Stimulated activated CD4-positive, alpha-beta T cell treated with anti-CD3 and anti-CD28 coated beads, Interleukin-12 subunit alpha, Interleukin-12 subunit beta, amount 100 ng/mL, for 48 hours (primary cell): ENCODE measurements at places on chromosomes 6 and 20.

DNA sequence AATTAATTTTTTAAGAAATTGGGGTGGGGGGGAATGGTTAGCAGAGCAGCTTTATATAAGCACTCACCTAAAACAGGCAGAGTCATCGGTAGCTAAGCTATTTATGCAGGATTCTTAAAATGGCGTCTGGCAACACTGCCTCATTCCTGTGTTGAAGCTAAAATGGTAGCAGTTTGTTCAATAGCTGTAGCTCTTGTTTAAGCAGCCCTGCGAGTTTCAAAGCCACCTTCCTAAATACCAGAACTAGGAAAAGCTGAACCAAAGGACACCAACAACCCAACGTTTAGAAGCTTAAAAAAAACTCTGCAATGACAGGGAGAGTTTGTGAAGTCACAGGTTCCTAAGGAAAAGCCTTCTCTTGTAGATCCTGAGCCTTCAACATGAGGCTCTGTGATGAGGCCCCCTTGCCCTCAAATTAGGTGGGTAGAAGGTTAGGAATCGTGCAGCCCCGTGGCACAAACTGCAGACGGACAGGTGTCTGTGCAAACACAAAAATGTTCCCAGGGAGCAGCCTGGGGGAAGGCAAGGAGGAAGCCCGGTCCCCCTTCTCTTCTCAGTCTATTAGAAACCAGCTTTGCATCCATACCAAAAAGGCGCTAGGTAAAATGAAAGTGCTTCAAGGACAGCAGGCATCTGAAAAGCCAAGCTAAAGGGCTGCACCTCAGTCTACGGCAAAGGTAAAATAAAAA is 4.7 kb downstream of the ZMYND8 start:
- DNase-seq = no peak

- DNase-seq = no peak
Observed at GRCh38 chr6:116371120-116371917, 572 bp downstream of the DSE start.

DNA sequence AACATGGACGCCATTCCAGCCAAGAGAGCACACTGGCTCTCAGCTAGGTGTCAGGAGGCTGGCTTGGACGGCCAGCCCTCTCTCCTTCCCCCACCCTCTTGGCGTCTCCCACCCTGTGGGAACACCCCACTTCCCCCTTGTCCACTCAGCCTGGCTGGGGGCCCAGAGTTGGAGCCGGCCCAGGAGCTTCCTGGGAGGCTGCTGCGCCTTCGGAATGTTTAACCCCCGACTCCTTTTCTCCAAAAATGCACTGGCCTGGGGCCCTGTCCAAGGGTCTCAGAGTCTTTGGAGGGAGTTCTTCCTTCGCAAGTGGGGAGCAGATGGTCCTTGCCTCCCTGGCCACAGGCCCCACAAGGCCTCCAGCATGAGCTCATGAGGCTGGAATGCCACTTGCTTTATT is 4.1 kb downstream of the ADAM33 start:
- no peak for DNase-seq

DNA sequence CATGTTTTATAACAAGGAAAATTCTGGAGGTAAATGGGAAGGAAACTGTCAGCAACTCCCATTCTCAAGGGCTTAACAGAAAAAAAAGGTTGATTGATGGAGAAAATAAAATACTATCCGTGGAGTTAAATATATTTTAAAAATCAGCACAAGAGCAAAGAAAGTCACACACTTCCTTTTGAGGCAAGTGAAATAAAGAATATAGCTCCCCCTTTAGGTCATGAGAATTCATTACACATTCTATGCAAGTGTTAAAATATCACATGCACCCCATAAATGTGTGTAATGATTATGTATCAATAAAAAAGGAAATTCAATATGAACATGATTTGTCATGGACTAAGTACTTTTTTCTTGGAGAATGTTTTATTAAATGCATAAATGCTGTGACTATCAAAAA is 349.2 kb downstream of the TPBG start:
- no peak for DNase-seq

- DNase-seq = no peak
Observed at GRCh38 chr6:37321101-37321500, 32.7 kb upstream of the RNF8 start.

- no peak for DNase-seq
Observed at GRCh38 chr20:13321416-13321815, 100.3 kb downstream of the ISM1 start.

DNA sequence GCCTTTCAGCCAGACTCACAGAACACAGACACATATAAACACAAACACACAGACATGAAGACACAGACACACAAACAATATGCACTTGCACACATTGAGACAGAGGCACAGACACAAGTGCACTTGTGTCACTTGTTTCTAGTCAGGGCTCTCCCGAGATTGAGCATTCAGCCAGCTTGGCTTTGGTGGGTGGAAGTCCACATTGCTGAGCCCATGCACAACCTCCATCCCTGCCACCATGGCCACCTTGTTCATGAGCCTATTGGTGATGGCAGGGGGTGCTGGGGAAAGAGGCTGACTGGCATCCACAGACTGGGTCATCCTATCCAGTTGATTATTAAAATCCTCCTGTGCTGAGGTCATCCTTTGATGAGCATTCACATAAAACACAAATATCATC is 11.5 kb upstream of the CST7 start:
- no peak for DNase-seq

DNA sequence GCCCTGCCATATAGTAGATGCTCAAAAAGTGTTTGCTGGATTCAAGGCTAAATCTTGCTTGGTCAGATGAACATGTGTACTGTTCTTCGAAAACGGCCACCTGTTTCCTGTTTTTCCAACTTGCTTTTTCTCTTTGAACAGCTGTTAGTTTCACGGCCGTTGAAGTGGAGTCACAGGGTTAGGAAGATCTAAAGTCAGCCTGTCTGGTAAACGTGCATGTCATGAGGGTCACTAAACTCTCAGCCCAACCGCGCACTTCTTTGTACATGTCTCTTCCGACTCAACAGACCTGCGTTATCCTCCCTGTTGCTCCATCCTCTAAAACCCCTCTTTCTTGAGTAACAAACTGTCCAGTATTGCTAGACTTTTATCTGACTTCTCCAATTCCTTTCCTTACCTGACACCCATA is 93.2 kb upstream of the MAN1A1 start:
- DNase-seq = no peak

- DNase-seq = no peak
Observed at GRCh38 chr20:47303736-47304135, 52.8 kb downstream of the ZMYND8 start.

DNA sequence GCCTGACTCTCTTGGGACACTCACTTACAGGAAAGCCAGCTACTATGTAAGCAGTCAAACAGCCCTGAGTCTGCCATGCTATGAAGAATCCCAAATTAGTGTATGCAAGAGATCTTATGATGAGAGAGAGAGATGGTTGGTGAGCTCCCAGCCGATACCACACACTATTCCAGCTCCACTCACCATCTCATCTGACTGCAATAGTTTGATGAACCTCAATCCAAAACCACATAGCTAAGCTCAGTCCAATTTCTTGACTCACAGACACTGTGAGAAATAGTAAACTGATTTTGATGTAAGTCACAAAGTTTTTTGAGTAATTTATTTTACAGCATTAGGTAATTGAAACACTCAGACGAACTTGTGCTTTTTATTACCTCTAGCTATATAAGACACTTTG is 441.4 kb downstream of the COL12A1 start:
- DNase-seq = no peak

DNA sequence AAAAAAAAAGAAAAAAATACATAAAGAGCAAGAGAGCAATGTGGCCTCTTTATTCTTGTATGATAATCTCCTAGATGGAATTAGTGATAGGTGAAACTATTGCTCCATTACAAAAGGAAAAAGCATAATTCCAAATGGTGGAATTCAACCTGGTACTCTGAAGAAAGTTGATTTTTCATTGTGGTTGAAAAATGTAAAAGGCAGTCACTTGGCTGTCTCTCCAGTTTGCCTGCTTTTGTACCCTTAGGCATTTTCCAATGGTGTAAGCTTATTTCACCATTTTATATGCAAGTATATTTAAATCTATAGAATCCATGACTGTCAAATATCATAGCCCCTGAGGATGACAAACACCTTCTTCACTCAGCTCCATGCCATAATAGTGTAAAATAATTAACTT is 38.8 kb upstream of the PKHD1 start:
- DNase-seq = no peak

- DNase-seq = no peak
Observed at GRCh38 chr20:38260025-38260377, 534 bp downstream of the KIAA1755 start.

DNA sequence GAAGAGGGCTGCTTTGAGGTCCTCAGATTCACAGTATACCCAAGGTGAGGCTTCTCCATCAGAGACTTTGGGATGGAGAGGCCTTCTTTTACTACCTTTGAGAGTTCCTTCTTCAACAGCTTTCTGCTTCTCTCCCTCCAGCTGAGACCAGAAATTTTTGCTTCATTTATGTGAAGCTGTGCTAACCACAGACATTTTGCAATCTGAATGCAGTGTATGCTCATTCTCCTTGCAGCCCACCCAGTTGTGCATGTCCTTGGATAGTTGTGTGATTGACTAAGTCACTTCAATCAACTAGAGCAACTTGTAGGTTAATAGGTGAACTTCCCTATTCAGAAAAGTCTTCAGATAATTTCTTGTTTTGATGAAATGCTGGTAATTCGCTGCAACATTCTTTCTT is 20.1 kb downstream of the DCBLD1 start:
- no peak for DNase-seq

- DNase-seq = no peak
Observed at GRCh38 chr6:106178900-106179299, 92.8 kb downstream of the PRDM1 start.

- DNase-seq = peak; percentile 3
Observed at GRCh38 chr6:35973670-35974222, 50.7 kb downstream of the SLC26A8 start.

GRCh38 chr20:44963325-44964215 is 2.7 kb upstream of the STK4 start:
- no peak for DNase-seq

- DNase-seq = no peak
Observed at GRCh38 chr20:37231947-37232630, 29.5 kb downstream of the GHRH start.

- no peak for DNase-seq
Observed at GRCh38 chr20:53231061-53231460, 258.9 kb downstream of the TSHZ2 start.
